ENCODE measurements at places on chromosomes 4 and X.

- no peaks in the 10 kb centered on the region for H3K36me3 ChIP-seq
- H3K27me3 ChIP-seq = no peaks in the 10 kb centered on the region
- H3K27ac ChIP-seq = no peak overlapping the region
- peaks cover 47% of the 10 kb centered on the region for H3K4me1 ChIP-seq
Observed at GRCh38 chr4:168484626-168485025, 4.3 kb upstream of the DDX60L start.

- H3K27ac ChIP-seq = no peak overlapping the region
- H3K36me3 ChIP-seq = peaks cover 12% of the 10 kb centered on the region
- no peak overlapping the region for H3K4me3 ChIP-seq
- H3K4me1 ChIP-seq = no peaks in the 10 kb centered on the region
- H3K27me3 ChIP-seq = no peaks in the 10 kb centered on the region
Observed at GRCh38 chrX:20159797-20160385, 18.3 kb upstream of the EIF1AX start.

GRCh38 chr4:107187091-107187490 is 151.0 kb upstream of the DKK2 start:
- no peaks in the 10 kb centered on the region for H3K36me3 ChIP-seq
- no peak overlapping the region for H3K4me3 ChIP-seq
- no peak for DNase-seq
- peaks cover 68% of the 10 kb centered on the region for H3K4me1 ChIP-seq

DNA sequence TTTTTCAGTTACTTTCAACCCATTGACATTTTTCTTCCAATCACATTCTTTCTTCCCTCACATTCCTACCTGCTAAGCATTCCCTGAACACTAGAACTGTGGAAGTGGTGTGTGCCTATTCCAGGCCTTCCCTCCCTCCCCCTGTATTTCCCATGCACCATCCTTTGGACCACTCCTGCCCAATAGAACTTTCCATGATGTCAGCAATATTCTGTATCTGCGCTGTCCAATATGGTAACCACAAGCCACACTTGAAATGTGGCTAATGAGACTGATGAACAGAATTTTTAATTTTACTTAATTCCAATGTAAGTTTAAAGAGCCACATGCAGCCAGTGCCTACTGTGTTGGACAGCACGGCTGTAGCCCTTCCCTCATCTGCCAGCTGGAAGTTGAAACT is 57.5 kb downstream of the DCTD start:
- H3K36me3 ChIP-seq = no peaks in the 10 kb centered on the region
- H3K4me3 ChIP-seq = no peak overlapping the region
- no peaks in the 10 kb centered on the region for H3K27me3 ChIP-seq
- DNase-seq = no peak

DNA sequence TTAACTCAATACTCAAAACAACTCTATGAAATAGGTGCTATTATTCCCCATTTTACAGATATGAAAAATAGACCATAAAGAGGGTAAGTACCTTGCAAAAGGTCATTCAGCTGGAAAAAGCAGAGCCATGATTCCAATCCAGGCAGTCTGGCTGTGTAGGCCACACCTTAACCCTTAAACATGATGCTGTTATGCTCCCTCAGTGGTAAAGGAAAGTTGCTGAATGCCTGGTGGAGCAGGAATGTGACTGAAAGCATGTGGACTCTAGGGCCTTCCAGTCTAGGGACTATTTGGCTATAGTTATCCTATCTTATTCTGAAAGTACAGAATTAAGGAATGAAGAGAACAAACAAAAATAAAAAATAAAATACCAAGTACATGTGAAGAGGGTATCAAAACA is 19.6 kb downstream of the RP2 start:
- peaks cover 12% of the 10 kb centered on the region for H3K4me1 ChIP-seq
- DNase-seq = no peak
- peaks cover 5% of the 10 kb centered on the region for H3K36me3 ChIP-seq
- H3K4me3 ChIP-seq = no peak overlapping the region

GRCh38 chr4:174036576-174036975 is 246.9 kb downstream of the FBXO8 start:
- no peak for DNase-seq
- no peak overlapping the region for H3K4me3 ChIP-seq
- no peaks in the 10 kb centered on the region for H3K36me3 ChIP-seq
- peaks cover 13% of the 10 kb centered on the region for H3K27me3 ChIP-seq

DNA sequence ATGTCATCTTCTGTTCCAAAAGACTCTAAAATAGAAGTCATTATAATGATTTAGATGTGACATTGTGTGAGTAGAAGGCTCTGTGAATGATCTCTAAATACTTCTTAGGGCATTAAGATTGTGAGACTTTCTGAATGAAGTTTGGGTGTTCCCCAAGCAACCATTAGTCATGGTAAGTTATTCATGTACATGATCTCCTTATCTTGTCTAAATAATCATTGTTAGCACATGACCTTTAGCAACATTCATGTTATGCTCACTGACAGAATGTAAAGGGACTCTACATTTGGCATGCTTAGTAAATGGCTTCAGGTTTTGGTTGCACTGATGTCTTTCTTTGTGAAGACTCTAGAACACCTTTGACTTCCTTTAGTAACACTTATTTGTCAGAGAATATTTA is 140.8 kb upstream of the AGA start:
- H3K36me3 ChIP-seq = no peaks in the 10 kb centered on the region
- H3K27ac ChIP-seq = no peak overlapping the region
- H3K4me1 ChIP-seq = no peaks in the 10 kb centered on the region
- no peak overlapping the region for H3K4me3 ChIP-seq
- no peak for DNase-seq

- peaks cover 13% of the 10 kb centered on the region for H3K4me1 ChIP-seq
- H3K36me3 ChIP-seq = no peaks in the 10 kb centered on the region
- peak overlapping the region; percentile 80 for H3K4me3 ChIP-seq
Observed at GRCh38 chrX:123859409-123859845, 426 bp upstream of the XIAP start.

- peaks cover 31% of the 10 kb centered on the region for H3K36me3 ChIP-seq
- H3K4me1 ChIP-seq = no peaks in the 10 kb centered on the region
- no peaks in the 10 kb centered on the region for H3K27me3 ChIP-seq
- no peak overlapping the region for H3K4me3 ChIP-seq
Observed at GRCh38 chr4:16161851-16162408, 64.3 kb downstream of the TAPT1 start.

DNA sequence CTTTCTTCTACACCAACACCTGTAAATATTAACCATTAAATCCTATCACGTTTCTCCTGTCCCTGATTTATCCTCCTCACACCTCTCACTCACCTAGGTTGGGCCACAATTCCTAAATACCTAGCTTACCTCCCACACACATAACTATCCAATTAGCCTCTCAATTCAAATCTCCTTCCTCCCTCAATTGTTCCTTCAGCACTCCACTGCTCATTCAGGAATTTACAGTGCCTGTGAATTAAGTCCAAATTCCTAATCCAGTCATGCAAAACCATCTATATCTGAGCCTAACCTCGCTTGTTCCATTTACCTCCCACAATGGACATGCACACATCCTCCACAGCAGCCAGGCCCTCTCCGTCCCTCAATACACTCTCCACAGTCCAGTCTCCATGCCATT is 17.5 kb downstream of the ANXA5 start:
- H3K4me1 ChIP-seq = peaks cover 22% of the 10 kb centered on the region
- DNase-seq = no peak

GRCh38 chr4:128381748-128382559 is 94.3 kb upstream of the PGRMC2 start:
- H3K27me3 ChIP-seq = no peaks in the 10 kb centered on the region
- no peak for DNase-seq
- no peak overlapping the region for H3K27ac ChIP-seq
- peaks cover 42% of the 10 kb centered on the region for H3K4me1 ChIP-seq

GRCh38 chr4:121764702-121765367 is at the start of gene SMIM43:
Gene SMIM43, minus strand, starts transcription at chr4:121765164. Its CDS starts 59 bp downstream, at chr4:121765105.
- no peak within 1 kb of the TSS for H3K27ac ChIP-seq
- peaks cover 36% of the 10 kb centered on the region for H3K27me3 ChIP-seq
- DNase-seq = no peak
- peaks cover 9% of the 10 kb centered on the region for H3K4me1 ChIP-seq
- H3K36me3 ChIP-seq = no peaks in the 10 kb centered on the region

- no peak for DNase-seq
- H3K4me1 ChIP-seq = peaks cover 9% of the 10 kb centered on the region
- H3K27ac ChIP-seq = peak overlapping the region; percentile 38
- H3K36me3 ChIP-seq = peaks cover 45% of the 10 kb centered on the region
- no peaks in the 10 kb centered on the region for H3K27me3 ChIP-seq
- no peak overlapping the region for H3K4me3 ChIP-seq
Observed at GRCh38 chr4:5773271-5773555, 62.2 kb downstream of the EVC start.

- DNase-seq = no peak
- H3K4me3 ChIP-seq = no peak overlapping the region
- no peak overlapping the region for H3K27ac ChIP-seq
- H3K36me3 ChIP-seq = no peaks in the 10 kb centered on the region
Observed at GRCh38 chrX:29530501-29530900, 684.9 kb upstream of the MAGEB2 start.

DNA sequence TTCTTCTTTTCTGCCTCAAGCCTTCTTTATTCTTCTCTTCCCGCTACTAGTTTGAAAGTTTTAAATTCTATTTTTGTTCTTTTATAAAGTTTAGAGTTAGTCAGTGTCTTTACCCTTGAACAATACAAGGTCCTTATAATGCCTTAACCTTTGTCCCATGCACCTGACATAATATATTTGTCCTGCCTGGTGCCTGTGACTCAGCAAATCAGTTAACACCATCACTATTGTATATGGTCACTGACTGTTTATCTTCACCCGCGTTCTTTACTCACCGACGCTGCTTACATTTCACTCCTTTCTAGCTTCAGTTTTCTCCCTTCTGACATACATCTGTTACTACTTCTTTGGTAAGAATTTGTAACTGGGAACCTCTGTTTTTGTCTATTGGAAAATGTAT is 5.7 kb downstream of the SMIM20 start:
- peaks cover 9% of the 10 kb centered on the region for H3K4me1 ChIP-seq
- H3K4me3 ChIP-seq = no peak overlapping the region
- DNase-seq = no peak
- H3K36me3 ChIP-seq = peaks cover 5% of the 10 kb centered on the region

- H3K27ac ChIP-seq = no peak overlapping the region
- H3K4me3 ChIP-seq = no peak overlapping the region
- no peaks in the 10 kb centered on the region for H3K36me3 ChIP-seq
- no peaks in the 10 kb centered on the region for H3K4me1 ChIP-seq
Observed at GRCh38 chr4:96108146-96108545, 268.3 kb downstream of the PDHA2 start.

DNA sequence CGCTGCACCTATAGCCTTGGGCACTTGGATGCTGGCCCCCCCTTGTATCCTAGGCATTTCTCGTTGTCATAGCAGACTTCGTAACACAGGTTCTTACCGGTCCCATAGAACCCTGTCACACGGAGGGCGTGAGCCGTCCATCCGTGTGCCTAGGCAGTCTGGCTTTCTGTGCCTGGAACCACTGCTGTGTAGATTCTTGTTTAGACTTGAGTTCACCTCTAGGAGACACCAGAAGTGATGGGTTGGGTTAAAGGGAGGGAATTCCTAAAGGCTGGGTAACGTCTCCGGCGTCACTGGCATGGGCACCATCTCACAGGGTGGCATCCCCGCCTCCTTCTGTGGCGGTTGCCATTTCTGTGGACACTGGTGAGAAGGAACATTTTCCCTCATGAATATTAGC is 13.5 kb upstream of the NKX1-1 start:
- no peaks in the 10 kb centered on the region for H3K4me1 ChIP-seq
- no peaks in the 10 kb centered on the region for H3K36me3 ChIP-seq
- peaks cover 31% of the 10 kb centered on the region for H3K27me3 ChIP-seq
- no peak overlapping the region for H3K4me3 ChIP-seq
- H3K27ac ChIP-seq = no peak overlapping the region
